ENCODE measurements at places on chromosomes 4 and X.

- DNase-seq: no peak
Measured at GRCh38 chr4:38757945-38758600, 24.7 kb downstream of the TLR10 start.

GRCh38 chrX:27078371-27078770, 384.8 kb downstream of the PPP4R3C start:
- no peak for DNase-seq

DNA sequence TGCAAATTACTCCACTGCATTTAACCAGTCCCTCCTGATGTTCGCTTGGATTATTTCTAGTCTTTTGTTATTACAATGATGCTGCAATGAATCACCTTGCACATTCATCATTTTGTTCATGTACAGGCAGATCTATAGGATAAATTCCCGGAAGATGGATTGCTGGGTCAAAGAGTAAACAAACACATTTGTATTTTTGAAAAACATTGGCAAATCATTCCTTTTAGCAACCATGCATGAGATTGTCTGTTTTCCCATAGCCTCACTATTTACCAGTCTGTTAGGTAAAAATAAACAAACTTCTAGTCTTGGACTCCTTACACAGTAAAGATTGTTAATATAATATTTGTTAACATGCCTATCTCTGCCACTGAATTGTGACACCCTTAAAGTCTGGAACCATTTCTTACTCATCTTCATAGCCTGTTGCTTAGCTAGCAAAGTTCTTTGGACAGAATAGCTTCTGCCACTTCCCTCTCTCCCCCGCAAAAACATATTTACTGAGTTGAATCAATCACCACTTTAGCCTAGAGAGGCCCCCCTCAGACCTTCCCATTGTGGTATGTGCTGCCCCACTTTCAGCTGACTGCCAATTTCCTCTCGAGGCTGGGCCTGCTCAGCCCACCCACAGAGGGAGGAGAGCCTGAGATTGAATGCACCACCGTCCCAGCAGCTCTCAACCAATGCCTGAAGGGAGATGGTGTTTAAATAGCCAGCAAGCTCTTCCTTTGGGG, 108.4 kb upstream of the ATXN3L start:
- DNase-seq: no peak

DNA sequence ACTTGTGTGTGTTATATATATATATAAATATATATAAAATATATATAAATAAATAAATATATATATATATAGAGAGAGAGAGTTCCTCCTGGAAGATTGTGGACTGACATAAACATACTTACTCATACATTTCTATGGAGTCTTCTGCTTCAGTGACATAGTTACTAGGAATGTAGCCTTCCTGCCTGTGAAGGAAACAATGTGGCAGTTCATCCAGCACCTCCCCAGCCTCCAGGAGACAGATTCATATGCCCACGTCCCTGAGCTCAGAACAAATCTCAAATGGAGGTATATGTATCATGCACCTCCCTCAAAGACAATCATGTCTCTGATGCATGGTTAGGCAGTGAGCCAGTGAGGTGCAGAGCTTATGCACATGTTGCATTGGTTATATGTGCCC, 11.4 kb upstream of the TIMM8A start:
- no peak for DNase-seq
